ENCODE measurements at places on chromosomes 7 and 10.

DNA sequence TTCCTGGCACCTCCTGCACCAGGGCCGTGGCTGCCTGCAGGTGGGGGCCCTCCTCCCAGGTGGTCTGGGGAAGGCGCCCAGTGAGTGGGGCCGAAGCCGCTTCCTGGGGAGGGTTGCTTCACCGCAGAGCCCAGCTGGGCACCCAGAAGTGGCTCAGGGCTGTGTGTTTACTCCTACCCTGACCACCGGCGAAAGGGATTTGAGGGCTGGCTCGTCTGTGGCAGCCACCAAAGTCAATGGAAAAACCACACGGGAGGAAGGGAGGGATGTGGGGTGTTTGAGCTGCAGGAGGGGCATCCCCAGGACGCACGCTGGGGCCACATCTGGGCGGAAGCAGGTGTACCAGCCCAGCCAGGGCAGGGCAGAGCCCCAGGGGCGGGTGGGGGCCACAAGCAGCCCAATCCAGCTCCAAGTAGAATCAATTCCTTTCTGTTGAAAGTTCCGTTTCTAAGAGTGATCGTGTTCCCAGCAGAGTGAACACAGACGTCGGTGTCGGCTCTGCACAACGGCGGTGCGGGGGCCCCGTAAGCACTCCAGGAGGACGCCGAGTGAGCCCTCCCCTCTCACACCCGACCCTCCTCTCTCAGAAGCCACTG is 69.9 kb downstream of the FOXL3 start:
- DNase-seq: no peak

DNA sequence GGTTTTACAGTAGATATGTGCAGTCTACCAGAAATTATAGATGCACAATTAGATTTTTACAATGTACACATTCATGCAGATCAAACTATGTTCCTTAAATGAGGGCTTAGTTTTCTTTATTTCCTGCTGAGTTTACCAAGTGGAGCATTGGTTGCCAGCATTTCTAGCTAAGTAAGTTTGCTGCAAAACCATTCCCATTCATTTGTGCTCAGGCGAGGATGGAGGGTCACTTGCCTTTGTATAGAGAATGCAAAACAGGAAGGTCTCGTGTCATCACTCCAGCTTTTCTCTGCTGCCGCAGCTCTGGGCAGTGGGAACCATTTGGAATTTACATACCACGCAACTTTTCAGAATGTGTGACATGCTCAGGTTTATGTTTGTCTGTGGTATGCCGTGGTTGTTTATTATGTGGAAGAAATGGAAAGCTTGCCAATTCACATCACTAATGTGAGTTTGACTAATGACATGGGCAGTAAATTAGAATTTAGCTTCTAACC is 198.6 kb downstream of the TRIL start:
- no peak for DNase-seq

DNA sequence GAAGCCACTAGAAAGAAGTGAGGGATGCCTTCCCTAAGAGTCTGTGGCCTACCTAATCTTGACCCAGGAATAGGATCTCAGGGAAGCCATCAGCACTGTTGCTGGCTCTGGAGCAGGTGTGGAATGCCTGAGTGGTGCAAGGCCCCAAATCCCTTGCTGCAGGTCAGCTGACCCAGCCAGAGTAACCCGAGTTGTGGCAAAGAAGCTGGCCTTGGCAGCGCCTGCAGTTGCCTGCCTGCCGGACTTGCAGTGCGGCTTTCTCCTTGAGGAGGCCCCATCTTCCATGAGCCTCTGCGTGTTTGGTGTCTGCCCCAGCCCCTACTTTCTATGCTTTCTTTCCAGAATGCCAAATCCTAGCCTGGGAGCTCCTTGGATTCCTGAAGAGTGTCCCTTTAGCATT is 5.8 kb downstream of the KIAA1217 start:
- DNase-seq: no peak

GRCh38 chr7:134639061-134639460 is 7.6 kb upstream of the BPGM start:
- no peak for DNase-seq

DNA sequence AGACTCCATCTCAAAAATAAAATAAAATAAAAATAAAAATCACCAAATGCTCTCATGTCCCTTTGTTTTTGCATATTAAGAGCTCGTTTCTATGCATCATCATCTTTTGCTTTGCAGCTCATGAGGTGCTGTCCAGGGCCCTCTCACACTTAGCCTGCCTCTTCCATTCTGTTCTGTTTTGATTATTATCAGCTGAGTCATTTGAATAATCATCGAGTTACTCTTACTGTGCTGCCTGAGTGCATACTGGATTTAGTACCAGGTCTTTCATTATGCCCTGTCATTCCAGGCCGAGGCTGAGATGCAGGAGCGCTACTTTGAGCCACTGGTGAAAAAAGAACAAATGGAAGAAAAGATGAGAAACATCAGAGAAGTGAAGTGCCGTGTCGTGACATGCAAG is 33.0 kb downstream of the UCMA start:
- DNase-seq: no peak

- DNase-seq: no peak
Measured at GRCh38 chr7:48760528-48761265, 163.7 kb upstream of the CDC14C start.

GRCh38 chr7:151003572-151003971 is 12.8 kb downstream of the NOS3 start:
- no peak for DNase-seq

DNA sequence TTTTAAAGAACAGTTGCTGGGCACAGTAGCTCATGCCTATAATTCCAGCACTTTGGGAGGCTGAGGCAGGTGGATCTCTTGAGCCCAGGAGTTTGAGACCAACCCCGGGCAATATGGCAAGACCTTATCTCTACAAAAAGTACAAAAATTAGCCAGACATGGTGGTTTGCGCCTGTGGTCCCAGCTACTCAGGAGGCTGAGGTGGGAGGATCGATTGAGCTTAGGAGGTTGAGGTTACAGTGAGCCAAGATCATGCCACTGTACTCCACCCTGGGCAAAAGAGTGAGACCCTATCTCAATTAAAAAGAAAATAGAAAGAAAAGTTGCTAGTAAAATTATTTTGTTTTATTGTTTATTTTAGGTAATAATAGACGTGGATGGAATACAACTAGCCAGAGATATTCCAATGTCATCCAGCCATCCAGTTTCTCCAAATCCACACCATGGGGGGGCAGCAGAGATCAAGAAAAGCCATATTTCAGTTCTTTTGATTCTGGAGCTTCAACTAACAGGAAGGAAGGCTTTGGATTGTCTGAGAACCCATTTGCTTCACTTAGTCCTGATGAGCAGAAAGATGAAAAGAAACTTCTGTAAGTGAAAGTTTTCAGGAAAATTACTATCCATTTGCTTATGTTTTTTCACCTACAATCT is 3.0 kb downstream of the NUP42 start:
- no peak for DNase-seq

GRCh38 chr10:8616166-8616565 is 561.7 kb downstream of the GATA3 start:
- DNase-seq: no peak

GRCh38 chr7:12851142-12851541 is 163.7 kb downstream of the ARL4A start:
- no peak for DNase-seq

GRCh38 chr7:67947646-67948045 is 951.0 kb downstream of the TYW1 start:
- DNase-seq: no peak

GRCh38 chr10:80197972-80198916 is 7.1 kb downstream of the ANXA11 start:
- no peak for DNase-seq

DNA sequence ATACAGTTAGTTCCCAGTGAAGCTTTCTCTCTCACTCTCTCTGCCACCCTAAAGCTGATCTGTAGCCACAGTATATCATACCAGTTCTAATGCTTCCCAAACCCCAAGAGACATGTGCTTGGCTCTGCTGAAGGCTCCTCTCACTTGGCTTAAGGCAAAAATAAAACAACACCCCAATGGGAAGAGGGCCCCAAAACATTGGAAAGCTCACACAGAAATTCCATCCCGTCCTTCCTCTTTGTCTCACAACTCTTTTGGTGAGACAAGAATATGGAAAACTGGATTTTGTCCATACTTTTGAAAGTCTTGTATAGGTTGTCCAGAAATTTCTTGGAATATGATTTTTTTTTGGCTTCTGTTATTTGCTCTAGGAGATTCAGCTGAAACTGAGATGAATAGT is 56.1 kb upstream of the WNT16 start:
- no peak for DNase-seq

DNA sequence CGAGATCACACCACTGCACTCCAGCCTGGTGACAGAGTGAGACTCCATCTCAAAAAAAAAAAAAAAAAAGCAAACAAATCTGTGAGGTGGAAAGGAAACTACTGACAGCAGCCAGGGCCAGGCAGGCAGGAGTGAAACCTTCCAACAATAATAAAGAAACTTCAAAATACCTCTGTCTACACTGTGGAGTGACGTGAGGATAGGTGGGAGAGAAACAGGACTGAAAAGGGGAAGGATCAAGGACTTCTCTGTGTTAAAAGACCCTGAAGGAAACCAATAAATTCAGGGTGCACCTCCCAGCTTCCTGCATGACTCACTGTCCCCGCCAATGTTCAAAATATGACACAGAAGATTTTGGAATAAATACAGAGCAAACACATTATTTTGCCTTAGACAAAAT is 82.9 kb downstream of the KIAA1549 start:
- DNase-seq: no peak

- DNase-seq: no peak
Measured at GRCh38 chr10:45428611-45429510, 54.8 kb downstream of the ALOX5 start.

DNA sequence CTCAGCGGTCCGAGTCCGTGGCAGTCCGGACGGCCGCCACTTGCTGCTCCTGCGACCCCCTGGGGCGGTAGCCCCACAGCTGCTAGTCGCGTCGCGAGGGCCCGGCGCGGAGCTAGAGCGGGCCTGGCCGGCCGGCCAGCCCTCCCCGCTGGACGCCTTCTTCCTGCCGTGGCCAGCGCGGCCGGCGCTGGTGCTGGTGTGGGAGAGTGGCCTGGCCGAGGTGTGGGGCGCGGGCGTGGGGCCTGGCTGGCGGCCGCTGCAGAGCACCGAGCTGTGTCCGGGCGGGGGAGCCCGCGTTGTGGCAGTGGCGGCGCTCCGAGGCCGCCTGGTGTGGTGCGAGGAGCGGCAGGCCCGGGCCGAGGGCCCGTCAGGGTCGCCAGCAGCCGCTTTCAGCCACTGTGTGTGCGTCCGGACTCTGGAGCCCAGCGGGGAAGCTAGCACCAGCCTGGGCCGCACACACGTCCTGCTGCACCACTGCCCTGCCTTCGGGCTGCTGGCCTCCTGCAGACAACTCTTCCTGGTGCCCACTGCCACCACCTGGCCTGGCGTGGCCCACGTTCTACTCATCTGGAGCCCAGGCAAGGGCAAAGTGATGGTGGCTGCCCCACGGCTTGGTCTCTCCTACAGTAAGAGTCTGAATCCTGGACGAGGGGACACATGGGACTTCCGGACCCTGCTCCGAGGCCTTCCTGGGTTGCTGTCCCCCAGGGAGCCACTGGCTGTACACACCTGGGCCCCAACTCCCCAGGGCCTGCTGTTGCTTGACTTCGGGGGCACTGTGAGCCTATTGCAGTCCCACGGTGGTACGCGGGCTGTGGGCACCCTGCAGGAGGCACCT is 631 bp downstream of the HPS6 start:
- no peak for DNase-seq

DNA sequence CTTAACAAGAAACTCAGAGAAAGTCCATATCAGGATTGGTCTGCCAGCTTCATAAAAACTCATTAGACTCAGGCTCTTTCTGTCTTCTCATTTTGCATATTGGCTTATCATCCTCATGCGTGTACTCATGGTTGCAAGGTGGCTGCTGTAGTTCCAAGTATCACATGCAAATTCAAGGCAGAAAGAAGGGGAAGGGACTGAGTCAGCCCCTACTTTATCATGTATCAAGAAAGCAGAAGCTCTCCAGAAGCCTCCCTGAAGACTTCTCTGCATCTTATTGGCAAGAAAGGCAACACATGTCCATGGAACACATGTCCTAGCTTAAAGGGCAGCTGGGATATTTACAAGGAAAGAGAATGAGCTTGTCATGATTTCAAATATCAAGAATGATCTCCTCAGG is 19.4 kb upstream of the EZH2 start:
- no peak for DNase-seq

GRCh38 chr7:130998993-130999602 is 265.1 kb upstream of the KLF14 start:
- no peak for DNase-seq

DNA sequence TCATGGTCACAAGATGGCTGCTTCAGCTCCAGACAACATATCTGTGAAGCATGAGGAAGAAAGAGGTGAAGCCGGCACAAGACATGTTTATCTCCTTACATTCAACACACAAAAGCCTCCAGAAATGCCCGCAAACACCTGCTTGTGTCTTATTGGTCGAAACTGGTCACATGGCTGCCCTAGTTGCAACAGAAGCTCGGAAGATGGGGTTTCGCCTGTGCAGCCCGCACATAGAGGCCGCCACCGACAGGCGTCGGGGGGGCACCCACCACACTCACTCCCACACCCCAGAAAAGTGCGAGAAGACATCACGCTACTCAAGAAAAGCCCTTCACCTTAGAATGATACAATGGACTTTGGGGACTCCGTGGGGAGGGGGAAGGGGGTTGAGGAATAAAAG is 63.0 kb upstream of the MGMT start:
- DNase-seq: no peak

DNA sequence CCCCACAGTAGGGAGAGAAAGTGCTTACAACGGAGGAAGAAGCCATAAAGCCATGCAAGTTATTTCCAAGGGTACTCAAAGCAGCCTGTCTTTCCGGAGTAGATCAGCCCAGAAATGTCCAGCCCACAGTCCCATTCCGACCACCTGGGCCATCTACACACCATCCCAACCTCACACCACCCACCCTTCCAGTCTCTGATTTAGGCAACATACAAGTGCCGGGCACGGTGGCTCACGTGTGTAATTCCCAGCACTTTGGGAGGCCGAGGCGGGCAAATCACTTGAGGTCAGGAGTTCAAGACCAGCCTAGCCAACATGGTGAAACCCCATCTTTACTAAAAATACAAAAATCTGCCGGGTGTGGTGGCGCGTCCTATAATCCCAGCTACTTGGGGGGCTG is 35.1 kb downstream of the LRRC20 start:
- no peak for DNase-seq

DNA sequence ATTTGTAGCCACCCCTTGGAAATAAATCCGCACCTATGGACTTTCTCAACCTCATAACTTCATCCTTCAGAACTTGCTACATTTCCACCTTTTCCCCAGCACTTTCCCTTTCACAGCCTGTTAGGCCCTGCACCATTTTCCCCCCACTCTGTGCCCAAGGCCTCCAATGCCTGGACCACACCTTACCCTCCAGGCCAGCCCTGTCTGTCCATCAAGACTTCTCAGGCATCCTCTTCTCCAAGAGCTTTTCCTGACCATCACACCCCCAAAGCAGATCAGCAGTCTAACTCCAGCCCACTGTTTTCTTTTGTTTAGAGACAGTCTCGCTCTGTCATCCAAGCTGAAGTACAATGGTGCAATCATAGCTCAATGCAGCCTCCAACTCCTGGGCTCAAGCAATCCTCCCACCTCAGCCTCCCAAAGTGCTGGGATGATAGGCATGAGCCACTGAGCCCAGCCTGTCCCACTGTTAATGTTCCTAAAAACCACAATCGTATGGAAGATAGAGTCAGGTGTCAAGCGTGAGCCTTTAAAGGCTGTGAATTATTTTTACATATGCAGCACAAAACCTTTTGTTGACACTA is 116.8 kb downstream of the PARD3 start:
- no peak for DNase-seq

All from activated T-helper 1 cell treated with anti-CD3 and anti-CD28 coated beads, Interleukin-2, amount 50 U/mL, for 16 hours (primary cell).